T-helper 22 cell (primary cell): ENCODE measurements at places on chromosomes 16 and 17.

GRCh38 chr16:86073763-86074493 lies 175.0 kb downstream of the IRF8 start:
- no peak for DNase-seq

GRCh38 chr16:83472776-83473501 lies 334.8 kb upstream of the HSBP1 start:
- DNase-seq = no peak

- DNase-seq = no peak
Observed at GRCh38 chr17:28907709-28908475, 5.0 kb upstream of the DHRS13 start.

DNA sequence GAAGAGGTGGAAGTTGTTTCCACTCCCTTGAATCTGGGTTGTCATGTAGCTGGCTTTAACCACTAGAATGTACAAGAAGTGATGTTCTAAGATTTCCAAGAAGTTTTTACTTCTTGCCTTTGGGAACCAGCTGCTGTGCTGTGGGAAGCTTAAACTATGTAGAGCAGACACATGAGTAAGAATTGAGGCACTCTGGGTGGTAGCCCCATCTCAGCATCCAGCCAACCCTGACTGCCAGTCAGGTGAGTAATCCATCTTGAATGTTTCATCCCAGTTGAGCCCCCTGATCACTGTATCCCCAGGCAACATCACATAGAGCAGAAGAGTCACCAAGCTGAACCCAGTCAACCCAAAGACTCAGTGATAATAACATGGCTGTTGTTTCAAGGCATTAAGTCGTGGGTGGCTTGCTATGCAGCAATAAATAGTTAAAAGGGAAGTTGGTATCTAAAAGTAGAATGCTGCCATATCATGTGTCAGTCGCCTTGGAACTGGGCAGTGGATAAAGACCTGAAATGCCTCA lies 62.8 kb upstream of the GPR139 start:
- no peak for DNase-seq

DNA sequence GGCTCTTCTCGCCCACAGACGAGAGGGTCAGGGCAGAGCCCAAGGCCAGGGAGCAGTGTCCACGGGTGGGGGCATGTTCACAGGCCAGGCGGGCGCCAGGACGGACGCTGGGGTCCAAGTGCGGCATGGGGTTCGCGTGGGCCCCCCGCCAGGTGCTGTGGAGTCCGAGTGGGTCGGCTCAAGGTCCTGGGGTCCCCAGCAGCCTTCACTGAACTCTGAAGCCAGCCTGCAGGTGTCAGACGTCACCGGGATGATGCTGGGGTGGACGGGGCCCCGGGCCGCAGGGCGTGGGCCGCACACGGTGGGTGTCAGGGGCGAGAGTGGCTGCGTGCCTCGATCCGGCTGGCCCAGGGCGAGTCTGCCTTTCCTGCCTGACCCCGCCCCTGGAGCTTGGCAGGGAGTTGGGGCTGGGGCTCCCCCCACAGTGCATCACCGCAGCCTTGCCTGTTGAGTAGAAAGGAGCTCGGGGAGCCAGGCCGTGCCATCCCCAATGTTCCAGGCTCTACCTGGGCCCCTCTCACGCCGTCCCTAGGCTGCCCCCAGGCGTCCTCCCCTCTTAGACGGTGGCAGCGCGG lies 19.0 kb downstream of the CACNA1H start:
- no peak for DNase-seq

DNA sequence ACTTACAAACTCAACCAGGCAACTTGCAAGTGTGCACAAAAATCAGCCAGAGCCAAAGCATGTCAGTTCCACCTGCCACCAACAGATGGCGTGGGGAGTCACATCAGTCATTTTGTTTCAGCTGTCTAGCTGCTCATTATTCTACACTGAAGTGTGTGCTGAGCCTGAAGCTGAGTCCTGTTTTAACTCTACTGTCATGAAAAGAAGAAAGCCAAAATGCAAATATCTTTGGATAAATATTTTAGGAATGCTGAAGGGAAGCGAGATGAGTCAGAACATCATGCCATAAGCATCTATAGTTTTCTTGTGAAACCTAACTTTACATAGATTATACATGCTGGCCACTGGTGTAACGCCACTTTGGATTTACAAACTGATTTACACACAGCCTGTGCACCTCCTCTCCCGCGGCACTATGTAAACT lies 172.6 kb downstream of the CDK5R1 start:
- DNase-seq = no peak

- DNase-seq = no peak
Observed at GRCh38 chr17:19461116-19461515, 50.1 kb downstream of the RNF112 start.

- peak; percentile 76 for DNase-seq
Observed at GRCh38 chr17:79997011-79997660, 38.5 kb downstream of the TBC1D16 start.

DNA sequence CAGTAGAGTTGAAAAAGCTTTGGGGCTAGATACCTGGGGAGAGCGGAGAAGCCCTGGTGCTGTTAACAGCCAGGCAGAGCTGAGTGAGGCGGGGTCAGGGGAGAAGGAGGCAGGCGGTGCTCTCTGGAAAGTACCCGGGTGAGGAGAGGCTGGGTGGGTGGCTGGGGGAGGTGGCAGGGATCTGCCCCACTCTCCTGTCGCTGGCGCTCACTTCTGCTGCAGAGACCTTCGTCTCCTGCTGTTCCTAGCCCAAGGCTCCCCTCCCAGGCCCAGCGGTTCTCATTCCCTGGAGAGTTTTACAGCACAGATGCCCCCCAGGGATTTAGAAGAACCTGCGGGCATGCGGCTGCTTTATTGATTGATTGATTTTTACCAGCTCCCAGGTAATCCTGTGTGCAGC lies 302.8 kb downstream of the IRF8 start:
- DNase-seq = no peak

- peak; percentile 55 for DNase-seq
Observed at GRCh38 chr16:4415538-4416199, 727 bp downstream of the CORO7 start.

DNA sequence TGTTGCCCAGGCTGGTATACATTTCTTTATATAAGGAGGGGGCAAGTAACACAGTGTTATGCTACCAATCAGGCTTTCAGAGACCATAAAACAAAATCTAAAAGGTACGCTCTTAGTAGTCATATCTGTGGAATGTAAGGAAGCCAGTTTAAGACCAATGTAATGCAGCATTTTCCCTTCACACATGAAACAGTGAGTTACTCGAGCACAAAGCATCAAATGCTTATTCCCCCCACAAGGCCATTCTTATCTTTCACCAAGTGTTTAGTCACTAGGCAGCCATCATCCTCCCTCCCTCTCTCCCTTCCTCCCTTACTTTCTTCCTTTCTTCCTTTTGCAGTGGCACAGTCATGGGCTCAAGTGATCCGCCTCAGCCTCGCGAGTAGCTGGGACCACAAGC lies 12.8 kb downstream of the HMOX2 start:
- no peak for DNase-seq

DNA sequence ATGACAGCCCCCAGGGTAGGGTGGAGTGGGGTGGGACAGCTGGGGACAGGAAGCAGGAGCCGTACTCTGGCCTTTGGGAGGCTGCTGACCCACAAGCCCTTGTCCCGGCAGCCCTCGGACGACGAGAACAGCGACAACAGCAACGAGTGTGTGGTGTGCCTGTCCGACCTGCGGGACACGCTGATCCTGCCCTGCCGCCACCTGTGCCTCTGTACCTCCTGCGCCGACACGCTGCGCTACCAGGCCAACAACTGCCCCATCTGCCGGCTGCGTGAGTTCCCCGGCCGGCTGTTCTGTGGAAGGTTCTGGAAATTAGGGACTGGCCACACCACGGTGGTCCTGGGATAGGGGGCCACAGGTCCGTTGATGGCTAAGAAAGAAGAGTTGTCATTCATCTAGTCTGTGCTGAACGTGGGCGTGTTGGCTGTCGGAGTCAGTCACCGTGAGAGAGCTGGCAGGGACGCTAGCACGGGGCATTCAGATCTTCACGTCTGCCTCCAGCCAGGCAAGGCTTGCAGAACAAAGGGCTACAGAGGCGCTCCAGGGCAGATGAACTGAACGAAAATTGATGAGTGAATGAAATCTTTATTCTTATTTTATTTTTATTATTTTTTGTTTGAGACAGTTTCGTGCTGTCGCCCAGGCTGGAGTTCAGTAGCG lies 19.8 kb upstream of the NUDT16L1 start:
- no peak for DNase-seq

DNA sequence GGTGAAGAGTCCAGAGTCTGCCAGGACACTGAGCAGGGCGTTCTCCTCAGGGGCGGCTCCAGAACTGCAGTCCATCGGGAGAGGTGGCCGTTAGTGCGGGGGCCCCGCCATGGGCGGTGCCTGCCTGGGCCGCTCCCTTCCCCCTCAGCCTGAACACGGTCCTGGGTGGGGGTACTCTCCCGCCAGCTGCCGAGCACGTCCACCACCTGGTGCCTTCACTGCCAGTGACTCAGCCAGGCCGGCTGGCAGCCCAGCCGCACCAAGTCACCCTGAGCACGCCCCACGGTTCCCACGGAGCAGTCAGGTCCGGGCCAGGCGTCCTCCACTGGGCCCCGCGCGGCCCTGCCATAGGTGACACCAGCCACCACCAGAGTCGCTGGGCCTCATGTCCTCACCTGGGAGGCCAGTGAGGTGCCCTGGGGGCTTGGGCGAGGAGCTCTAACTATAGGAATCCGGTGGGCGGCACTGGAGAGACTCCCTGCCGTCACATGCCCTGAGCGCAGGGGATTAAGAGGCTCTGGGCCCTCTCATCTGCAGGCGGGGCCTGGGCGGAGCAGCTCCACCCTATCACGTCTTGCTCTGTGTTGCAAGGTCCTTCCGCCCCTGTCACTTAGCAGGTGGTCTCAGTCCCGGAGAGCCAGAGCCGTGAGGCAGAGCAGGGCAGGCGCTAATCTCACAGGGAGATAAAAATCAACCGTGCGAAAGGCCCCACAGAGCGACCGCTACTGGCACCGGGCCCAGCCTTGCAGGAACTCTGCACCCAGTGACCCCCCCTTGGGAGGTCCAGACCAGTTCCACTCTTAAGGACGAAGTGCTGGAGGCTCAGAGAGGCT lies 14.3 kb downstream of the PIEZO1 start:
- no peak for DNase-seq

GRCh38 chr17:4573669-4574068 lies 10.7 kb upstream of the SMTNL2 start:
- DNase-seq = peak; percentile 18

GRCh38 chr16:4979736-4980660 lies 21.9 kb downstream of the SEC14L5 start:
- DNase-seq = no peak

DNA sequence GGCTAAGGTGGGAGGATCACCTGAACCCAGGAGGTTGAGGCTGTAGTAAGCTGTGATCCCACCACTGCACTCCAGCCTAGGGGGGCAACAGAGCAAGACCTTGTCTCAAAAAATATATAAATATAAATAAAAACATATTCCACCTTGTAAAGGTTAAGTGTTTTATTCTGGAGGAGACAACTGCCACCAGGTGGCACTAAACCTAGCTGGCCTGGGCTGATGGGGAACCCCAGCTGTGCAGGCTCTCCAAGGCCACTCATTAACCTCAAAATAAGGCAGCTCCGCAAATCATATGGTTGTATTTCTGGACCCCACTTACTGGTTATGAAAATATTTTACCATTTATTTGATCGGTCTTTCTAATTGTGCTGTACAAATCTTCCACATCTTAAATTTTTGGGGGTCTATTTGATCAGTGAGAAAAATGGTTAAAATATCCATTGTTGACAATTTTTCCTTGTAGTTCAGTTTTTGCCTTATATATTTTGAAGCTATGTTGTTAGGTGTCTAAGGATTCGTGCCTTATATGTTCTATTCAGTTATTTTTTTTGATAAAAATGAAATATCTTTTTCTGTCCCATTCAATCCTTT lies 8.5 kb upstream of the ICAM2 start:
- peak; percentile 49 for DNase-seq

DNA sequence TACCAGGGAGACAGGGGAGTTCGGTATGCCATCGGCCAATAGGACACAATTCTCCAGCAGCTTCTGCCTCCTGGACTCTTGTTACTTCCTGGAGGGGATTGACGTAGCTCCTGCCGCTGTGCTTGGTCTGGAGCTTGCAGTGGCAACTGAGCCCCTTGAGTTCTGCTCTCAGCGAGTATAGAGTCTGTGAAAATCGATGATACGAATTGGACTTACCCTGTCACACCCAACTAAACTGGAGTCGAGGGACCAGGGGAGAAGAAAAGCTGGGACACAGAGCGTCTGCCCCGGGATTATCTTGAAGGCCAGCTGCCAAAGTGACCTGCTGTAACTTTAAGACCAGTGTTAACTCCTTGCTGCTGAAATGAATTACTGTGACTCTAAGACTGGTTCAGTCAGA lies 22.2 kb downstream of the SEC14L1 start:
- DNase-seq = no peak

DNA sequence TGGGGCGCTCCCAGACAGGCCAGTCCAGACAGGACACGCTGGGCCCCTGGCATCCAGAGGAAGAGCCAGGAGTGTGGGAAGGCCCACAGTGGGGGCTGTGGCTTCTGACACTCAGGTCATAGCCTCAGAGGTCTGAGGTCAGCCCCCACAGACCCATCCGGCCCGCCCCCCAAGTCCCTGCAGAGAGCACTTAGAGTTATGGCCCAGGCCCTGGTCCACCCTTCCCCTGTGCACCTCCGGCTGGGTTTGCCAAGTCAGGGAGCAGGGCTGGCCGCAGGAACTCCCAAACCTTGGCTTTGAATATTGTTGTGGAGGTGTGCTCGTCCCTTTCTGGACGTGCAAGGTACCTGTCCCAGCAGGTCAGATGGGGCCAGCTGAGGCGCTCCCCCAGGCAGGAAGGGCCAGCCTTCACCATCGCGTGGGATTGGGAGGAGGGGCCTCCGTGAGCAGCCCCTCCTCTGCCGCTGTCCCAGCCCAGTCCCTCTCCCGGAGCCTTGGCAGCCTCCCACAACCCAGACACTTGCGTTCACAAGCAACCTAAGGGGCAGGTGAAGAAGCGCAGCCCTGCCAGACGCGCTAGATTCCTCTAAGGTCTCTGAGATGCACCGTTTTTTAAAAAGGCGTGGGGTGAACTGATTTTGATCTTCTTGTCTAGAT lies 74.6 kb downstream of the SOCS1 start:
- DNase-seq = no peak

- no peak for DNase-seq
Observed at GRCh38 chr16:22099256-22099975, 7.1 kb downstream of the VWA3A start.

GRCh38 chr17:57756951-57757350 lies 11.9 kb upstream of the CCDC182 start:
- DNase-seq = no peak
